ENCODE measurements at places on chromosomes 5 and 9. TPM values are rescaled to one million over a fixed set of nuclear protein-coding genes. Genes with fewer than 3 reads are reported as not detected.

BTNL9 gene
- not detected for total RNA-seq

C5orf24 gene
- total RNA-seq, result 36.9 TPM

PCDHGA7 gene
- not detected for total RNA-seq

DNA sequence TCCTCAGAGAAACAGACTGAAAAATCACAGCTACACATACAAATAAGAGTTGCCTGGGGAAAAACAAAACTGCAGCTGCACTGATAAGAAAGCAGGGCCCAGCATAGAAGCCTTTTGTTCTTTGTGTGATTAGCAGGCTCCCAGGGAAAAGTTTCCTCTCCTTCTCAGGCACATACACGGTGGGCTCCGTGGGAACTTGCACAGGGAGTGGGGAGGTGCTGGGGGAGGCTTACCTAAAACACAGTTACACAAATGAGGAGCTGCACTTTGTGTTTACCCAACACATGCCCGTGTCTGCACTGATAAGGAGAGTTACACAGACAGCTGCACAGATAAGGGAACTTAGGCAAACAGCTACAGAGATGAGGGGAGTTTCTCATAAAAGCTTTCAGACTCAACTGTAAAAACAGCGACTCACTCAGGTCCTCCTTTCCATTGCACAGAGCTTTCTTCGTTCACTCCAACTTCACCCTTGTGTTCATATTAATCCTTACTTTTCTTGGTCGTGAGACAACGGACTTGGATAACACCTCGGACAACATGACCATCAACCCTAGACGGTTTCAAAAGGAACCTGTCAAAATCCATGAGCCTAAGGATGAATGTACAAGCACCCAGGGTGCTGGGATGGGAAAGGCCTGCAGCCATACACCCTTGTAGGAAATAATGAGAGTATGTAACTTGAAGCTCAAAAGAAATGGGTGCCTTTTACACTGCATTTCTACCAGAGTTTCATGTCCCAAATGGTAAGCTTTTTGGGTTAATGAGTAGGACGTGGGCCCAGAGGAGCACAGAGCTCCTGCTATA, 50.8 kb downstream of the SERINC5 start:
- no peak for DNase-seq

GRCh38 chr5:79936002-79936645, 54.9 kb downstream of the MTX3 start:
- no peak for DNase-seq

- DNase-seq, result peak; percentile 24
Observed at GRCh38 chr5:178793151-178793550, 62.7 kb upstream of the ZNF354A start.

- DNase-seq, result no peak
Observed at GRCh38 chr5:179254638-179255271, 90.5 kb downstream of the ADAMTS2 start.

DNA sequence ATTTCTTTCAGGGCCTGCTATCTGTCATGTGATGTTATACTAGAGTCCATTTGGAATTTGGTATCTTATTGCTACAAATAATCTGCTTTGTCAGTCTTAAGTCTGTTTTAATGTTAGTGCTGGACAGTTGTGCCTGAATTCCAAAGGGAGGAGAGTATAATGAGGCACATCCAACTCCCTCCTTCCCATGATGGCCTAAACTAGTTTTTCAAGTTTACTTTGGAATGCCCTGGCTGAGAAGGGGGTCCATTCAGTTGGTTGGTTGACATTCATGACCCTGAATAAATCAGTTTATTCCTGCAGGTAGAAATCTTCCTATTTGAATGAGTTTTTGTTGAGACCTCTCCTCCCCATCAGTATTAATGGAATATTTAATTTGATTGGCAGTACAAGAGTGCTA, 9.4 kb upstream of the LRRTM2 start:
- no peak for DNase-seq

DNA sequence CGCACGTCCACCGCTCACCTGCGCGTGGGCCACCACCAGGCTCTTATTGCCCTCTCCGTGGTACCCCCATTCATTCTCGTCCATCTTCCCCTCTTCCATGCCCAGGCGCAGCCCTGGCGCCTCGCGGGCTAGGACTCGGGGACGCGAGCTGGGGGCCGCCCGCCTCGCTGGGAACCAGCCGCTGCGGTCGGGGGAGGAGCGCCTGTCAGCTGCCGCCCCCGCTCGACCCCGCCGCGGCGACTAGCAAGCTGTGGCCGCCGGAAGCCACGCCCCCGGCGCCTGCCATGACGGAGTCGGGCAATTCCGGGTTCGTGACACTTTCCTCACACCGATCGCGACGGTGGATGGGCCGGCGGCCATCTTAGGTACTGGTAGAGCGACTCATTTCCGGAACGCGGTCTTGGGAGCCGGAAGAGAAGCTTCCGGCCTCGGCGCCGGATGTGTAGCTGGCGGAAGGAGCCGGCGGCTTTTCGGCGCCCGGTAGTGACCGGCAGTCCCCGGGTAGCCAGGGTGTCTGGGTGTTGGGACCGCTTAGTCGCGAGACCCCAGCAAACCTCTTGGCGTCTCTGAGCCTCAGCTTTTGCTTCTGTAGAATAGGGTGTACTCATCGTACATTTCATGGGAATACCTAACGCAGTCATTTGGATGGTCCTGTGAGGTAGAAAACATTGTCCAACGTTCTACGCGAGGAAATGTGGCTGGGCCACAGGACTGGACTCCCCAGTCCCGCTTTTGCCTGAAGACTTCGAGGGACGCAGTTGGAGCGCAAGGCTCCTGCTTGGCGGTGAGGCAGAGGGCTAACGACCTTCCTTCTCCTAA, at the start of gene IPPK:
Gene IPPK (minus strand): TSS at position 242 of the 819 bp plus-strand sequence. CDS start 143 bp downstream, at position 99.
- DNase-seq, result peak; percentile 98
